Renal pelvis (tissue), 12 donors: ENCODE measurements at places on chromosomes 5 and 9. TPM values are rescaled to one million over a fixed set of nuclear protein-coding genes. Genes with fewer than 3 reads are reported as not detected.

DNA sequence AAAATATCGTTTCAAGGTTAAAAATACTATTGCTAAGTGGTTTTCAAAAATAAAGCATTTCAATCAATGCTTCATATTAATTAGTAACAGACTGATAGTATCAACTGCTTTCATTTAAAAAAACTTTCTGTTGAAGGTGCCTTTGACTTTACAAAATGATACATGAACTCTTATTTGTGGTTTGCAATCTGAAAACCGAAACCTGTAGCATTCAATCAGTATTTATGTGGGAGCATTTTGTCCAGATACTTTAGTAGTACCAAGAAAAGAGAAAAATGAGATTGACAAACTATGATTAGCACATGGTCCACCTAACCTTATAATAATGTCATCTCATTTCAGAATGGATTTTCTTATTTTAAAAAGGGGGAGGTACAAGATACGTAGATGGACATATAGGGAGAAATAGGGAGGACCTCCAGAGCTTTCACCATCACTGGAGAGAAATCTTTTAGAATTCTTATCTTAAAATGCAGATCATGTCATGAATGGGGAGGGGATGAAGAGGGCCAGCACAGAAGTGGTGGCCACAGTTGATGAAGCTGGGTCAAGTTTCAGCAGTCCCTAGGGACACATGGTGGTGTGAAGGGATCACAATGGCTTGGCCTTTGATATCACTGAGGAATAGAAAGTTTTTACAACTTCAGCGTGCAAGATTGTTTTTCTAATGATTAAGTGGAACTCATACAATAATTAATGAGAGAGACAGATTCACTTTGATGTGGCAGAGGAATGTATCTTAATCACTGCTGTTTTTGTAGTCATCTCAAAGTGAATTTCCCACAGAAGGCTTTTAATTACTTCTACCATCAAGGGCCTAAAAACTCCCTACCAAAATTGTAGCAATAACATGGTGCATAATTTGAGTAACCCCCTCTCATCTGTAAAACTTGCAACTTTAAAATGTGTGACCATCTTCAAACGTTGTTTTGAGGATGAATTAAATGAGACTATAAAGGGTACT lies 322.3 kb upstream of the EDIL3 start:
- no peak for DNase-seq

GRCh38 chr9:70172532-70172931 lies 86.2 kb upstream of the SMC5 start:
- no peak for DNase-seq

DNA sequence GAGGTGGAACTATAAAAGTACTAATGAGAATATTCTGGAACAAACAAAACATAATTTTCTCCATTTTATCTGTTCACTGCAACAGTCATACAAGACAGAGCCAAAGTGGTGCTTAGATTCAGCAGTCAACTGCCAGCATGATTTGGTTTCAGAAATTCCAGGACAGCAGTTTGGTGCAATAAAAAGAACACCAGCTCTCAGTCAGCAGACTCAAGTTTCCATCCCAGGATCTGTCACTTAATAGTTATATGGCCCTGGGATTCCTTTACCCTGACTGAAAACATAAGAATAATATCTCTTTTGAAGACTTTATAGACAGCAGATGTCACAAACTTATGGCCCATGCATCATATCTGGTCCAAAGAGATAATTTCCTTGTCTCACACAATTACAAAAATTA lies 92.8 kb upstream of the RASEF start:
- DNase-seq: no peak

- peak; percentile 58 for DNase-seq
These were observed 753 bp downstream of the FANCC start for GRCh38 chr9:95316794-95317118.

DNA sequence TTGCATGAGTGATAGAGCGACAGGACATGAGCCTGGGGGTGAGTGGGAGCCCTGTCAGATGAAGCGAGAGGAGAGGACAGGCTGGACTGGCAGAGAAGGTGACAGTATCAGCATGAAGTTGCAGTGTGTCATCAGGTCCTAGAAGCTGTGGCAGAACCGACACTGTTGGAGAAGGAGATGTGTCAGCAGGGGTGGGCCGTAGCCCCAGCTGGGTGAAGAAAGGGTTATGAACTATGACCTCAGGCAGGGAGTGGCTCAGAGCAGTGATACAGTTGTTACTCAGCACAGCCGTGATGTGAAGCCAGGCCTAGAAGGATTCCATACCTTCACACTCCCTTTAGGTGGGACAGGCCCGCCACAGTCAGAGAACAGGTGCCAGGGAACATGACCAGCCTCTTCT lies 7.6 kb downstream of the PCYOX1L start:
- DNase-seq: no peak

GRCh38 chr5:164277720-164278119 lies 772.3 kb downstream of the MAT2B start:
- DNase-seq: no peak

- no peak for DNase-seq
These were observed 30.2 kb downstream of the LHX2 start for GRCh38 chr9:124041817-124042116.

DNA sequence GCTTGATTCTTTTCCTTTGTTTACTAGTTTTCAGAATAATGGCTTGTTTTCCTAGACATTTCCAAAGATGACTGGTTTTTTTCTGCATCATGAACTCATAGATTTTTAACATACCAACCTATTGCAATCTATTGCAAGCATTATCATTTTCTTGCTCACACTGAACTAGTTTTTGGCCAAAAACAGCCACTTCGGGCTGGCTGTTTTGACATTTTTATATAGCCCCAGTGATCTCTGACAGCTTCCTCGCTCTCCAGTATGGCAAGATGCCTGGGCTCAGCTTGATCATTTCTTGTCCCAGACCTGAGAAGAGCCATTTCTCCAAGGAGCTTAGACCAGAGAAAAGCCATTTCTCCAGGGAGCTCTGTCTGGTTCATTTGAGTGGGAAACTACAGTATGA lies 94.3 kb upstream of the MAMDC2 start:
- DNase-seq: no peak

DNA sequence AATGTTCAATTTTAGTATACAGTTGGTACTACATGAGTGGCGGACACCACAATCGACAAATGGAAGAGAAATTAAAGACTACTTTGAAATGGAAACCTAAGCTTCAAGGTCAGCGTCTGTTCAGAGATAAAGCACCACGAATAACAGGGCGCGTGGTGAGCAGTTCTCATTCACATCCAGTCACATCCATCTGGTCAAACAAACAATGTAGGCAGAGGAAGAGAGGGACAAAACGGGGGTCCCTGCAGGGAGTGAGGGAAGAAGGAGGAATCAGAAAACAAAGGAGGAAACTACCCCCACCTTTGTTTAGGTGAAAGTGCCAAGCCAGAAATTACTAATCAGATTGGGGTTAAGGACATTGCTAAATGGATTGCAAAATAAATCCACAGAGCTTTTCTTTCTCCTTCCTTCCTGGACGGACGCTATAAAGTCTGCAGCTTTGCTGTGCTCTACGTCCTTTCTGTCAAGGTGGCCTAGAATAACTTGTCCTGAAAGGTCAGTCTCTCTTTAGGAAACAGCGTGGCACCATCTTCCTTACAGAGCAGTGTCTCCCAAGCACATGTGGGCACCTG lies 138.6 kb downstream of the ENTREP1 start:
- DNase-seq: no peak

- DNase-seq: no peak
These were observed 344.6 kb upstream of the EDIL3 start for GRCh38 chr5:84729326-84729725.

GRCh38 chr9:111985315-111985714 lies 88.7 kb downstream of the UGCG start:
- DNase-seq: no peak

GRCh38 chr9:86859056-86859455 lies 88.2 kb downstream of the GAS1 start:
- DNase-seq: no peak

- DNase-seq: no peak
These were observed 10.7 kb downstream of the OGN start for GRCh38 chr9:92393686-92394085.

- no peak for DNase-seq
These were observed 408.7 kb upstream of the RIOK2 start for GRCh38 chr5:97591781-97592180.

DNA sequence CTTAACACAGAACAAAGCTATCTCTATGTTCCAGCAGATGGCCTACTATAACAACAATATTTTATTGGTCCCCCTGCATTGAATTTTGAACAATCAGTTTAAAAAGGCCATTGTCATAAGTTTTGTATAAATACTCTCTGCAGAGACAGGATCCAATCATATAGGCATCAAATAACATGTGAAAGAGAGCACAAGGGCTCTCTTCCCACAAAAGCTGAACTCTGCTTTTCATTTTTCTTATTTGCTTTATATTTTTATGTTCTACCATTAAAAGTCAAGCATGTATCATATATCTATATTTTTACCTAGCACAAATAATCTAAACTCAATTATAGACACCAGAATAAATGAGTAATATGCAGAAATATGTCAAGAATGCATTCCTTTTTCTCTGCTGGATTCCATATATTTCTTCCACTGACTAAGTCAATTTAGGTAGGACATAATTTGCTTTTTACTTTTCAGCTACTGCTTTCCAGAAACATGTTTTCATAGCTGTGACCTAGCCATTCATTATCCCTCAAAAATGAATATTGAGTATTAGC lies 143.6 kb downstream of the CDH9 start:
- DNase-seq: no peak

- peak; percentile 43 for DNase-seq
These were observed 802 bp downstream of the ITGA2 start for GRCh38 chr5:52989781-52990527.

- no peak for DNase-seq
These were observed 77.0 kb downstream of the SEMA6A start for GRCh38 chr5:116497631-116498030.

- no peak for DNase-seq
These were observed 124.5 kb upstream of the PRLR start for GRCh38 chr5:35354751-35355150.

DNA sequence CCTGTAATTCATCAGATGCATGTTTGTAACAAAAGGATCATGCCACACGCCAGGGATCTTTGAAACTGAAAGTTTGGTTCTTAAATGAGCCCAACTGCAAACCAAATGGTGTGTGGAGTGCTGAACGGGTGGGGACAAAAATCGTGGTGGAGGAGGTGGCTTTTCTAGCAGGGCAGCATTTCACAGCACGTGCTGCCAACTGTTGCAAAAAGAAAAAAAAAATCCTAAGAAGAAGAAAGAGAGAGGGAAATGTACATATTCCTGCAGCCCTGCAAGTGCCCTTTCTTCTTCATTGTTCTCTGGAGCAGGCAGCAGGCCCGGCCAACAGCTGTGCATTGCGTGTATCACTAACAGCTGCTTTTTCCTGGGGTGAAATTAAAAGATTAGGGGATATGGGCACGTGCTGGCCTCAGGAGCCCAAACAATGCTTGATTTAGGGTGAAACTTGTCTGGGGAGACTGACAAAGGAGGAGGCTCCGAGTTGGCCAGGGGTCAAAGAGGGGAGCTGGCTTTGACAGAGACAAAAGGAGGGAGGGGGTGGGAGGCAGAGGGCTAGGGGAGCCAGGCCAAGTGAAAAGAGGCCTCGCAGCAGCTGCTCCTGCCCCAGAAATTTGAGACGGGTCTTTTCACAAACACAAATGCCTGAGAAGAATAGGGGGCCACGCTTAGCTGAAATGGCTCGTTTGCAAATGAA lies 73.0 kb downstream of the GADD45G start:
- no peak for DNase-seq

- no peak for DNase-seq
These were observed 1.4 kb downstream of the ANKRA2 start for GRCh38 chr5:73564018-73564417.

- DNase-seq: no peak
These were observed 106.7 kb downstream of the FOCAD start for GRCh38 chr9:20790721-20791120.

DNA sequence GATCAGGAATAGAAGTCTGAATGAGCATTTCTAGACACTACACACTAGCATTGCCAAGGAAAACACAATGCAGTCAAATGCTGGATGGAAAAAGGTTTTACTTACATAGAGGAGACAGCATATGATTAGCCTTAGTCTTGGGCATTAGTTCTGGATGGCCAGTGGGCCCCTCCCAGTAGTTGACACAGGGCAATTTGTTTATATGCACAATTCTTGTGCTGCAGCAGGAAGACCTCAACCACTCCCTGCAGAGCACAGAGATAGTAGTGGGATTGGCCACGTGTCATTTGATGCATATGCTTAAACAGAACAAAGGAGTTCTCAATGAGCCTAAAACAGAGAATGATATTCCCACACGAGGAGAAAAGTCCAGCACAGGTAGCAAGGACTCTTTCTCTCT lies 1496.2 kb upstream of the CDH6 start:
- no peak for DNase-seq

DNA sequence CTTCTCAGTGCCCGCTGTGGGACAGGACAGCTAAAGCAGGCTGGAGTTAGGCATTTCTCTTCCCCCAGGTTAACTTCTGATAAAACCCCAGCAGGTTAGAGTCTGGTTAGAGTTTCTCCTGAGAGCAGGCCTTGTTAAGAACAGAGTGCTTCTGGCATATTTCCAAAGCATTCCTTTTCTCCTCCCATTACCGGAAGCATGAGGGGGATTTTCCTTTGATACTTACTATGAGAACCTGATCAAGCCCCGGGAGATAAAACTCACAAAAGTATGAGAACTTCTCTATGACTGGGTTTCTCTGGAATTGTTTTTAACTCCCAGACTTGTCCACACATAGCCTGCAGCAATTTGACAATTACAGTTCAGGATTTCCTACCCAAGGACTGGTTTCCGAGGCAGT lies 77.4 kb upstream of the MAST4 start:
- DNase-seq: peak; percentile 15

Gene HINT1
- polyA plus RNA-seq: 401 TPM

Gene GMCL2
- not detected for polyA plus RNA-seq

Gene ERP44
- 35.8 TPM for polyA plus RNA-seq

Gene ZNF618
- polyA plus RNA-seq: 45.8 TPM

Gene ABCA2
- polyA plus RNA-seq: 56.6 TPM

Gene CCNI2
- polyA plus RNA-seq: 4.1 TPM

Gene IL31RA
- 0.13 TPM for polyA plus RNA-seq

Gene ABO
- 17.6 TPM for polyA plus RNA-seq

Gene HSD17B3
- polyA plus RNA-seq: 0.70 TPM

Gene CARTPT
- not detected for polyA plus RNA-seq

Gene RELL2
- 1.4 TPM for polyA plus RNA-seq

Gene SIGMAR1
- 52.7 TPM for polyA plus RNA-seq

Gene CLIC3
- 0.57 TPM for polyA plus RNA-seq
